RPMI7951 (cell line): ENCODE measurements at places on chromosomes 11 and 22.

DNA sequence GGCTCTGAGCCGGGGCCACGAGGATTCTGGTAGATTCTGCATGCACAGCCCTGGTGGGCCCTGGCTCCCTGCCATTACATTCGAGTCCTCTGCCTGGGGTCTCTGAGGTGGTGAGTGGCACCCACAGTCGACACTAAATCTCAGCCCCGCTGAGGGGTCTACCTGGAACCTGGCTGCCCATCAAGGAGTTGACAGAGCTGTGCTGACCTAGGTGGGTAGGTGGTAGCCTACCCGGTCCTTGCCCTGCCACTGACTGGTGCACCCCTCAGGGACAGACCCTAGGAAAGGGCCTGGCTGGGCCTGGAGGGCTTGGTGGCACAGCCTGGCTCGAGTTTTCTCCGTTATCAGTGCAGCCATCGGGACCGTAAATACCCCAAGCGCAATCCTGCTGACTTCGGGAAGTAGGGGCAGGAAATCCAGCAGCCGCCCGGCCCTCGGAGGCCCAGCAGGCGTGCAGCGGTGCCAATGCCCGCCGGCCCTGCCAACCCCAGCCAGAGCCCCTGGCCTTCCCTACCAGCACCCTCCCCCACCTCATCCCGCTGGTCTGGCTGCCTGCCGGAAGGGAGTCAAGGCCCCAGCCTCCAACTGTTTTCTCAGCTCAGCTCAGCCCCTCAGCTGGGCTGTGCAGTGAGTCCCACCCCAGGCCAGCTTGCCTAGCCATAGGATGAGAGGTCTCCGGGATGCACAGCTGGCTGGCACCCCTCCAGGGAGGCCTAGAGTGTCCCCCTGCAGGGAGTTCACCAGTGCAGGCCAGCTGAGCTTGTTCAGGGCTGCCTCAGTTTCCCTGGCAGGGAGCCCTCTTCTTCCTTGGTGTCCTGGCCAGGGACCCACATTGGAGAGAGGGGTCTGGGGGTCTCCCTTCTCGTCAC, 80.4 kb upstream of the KCNQ1OT1 start:
- DNase-seq: no peak

GRCh38 chr11:96459751-96460150, 69.9 kb downstream of the JRKL start:
- DNase-seq: no peak

DNA sequence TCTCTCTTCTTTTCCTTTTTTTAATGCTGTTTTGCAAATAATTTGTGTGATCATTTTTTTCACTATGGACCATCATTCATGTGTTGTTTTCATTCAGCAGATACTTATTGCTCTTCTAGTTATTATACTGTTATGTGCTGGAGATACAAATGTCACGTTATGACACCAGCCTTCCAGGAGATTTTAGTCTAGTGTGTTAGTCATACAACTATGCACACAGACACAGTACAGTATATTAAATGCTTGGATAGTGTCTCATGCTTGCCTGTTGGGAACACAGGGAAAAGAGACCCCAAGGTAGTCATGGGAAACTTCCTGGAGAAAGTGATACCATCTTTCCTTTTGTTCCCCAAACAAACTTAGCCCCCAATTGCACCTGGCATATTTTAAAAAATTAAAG, 116.1 kb downstream of the UVRAG start:
- DNase-seq: no peak

DNA sequence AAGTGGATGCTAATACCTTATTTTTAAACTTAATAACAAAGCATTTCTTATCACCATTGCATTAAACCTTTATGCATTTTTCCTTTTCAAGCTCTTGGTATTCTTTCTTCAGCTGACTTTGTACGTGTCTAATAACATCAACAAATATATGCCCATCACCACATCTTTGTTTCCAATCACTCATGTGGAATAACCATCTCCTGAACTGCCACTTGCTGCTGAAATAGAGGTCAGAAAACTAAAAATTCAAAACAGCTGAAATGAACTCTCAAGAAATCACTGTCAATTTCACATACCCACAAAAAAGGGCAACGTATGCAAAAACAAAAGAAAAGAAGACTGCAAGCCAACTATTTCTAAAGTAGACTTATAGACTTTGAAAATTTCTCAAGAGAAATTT, 7.4 kb downstream of the MSANTD4 start:
- no peak for DNase-seq

DNA sequence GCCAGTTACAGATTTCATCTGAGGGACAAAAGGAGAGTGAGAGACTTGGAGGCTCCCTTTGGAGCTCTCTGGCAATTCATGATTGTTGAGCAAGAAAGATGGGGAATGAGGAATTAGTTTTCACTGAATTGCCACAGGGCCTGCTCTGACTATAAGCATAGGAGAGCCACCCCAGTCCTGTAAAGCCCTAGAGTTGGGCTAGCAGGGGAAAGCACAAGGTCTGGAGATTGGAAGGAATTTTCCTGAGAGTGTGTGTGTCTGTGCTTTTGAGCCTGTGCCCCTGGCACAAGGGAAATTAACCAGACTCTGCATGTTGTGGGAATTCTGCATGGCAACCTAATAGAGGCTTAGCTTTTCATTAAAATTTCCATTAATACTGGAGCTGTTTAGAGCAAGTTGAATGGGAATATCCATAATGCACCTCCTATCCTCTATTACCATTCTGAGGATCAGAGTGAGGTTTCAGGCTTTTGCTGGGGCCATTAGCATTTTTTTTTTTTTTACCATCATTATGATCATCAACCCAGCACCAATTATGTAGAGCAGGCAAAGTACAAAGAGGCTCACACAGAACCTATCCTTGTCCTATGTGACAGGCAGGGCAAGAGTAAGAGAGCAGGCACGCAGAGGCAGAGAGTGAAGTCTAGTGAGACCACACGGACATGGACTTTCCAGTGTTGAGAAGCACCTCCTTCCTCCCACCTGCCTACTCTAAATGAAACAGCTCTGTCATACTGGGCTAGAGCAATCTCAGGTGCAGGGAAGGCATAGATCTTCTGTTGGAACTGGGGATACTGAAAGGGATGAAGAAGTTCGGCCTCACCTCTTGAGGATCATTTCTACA, 308.5 kb downstream of the ST3GAL4 start:
- DNase-seq: no peak

DNA sequence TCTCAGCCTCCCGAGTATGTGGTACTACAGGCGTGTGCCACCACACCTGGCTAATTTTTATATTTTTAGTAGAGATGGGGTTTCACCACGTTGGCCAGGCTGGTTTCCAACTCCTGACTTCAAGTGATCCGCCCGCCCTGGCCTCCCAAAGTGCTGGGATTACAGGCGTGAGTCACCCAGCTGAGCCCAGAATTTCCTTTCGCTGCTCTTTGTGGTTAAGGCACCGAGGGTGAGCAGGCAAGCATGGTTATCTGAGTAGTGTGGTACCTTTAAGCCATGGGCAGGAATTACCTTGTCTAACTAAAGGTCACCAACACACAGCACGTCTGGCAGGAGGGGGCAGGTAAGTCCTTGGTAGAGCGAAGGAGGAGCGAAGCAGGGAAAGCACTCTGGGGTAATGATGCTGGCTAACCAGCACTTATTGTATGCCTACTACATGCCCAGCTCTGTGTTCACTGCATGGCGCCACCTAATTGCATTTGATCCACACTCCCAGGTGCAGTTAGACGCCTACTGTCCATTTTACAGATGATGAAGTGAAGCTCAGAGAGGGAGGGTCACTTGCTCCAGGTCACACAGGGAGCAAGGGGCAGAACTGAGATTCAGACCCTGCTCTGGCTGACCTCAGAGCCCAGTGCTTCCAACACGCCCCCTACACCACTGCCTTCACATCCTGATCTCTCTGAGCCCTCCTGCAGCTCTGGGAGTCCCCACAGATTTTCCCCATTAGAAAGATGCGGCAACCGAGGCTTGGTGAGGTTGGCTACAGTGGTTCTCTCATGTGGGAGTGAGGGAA, 45.7 kb downstream of the TRIOBP start:
- DNase-seq: peak; percentile 91

DNA sequence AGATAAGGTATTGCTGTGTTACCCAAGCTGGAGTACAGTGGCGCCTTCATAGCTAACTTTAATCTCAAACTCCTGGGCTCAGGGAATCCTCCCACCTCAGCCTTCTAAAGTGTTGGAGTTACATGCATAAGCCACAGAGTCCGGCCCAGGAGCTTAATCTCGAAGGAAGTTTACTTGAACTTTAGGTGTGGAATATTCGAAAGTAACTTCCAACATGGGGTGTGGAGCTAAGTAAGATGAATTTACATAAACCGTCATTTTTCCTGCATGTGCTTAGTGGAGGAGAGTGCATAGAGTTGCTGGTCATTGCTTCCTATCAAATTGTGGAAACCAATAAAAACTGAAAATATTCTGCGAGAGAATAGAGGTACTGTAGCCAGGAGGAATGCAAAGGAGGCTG, 1.5 kb downstream of the ATG13 start:
- DNase-seq: no peak

DNA sequence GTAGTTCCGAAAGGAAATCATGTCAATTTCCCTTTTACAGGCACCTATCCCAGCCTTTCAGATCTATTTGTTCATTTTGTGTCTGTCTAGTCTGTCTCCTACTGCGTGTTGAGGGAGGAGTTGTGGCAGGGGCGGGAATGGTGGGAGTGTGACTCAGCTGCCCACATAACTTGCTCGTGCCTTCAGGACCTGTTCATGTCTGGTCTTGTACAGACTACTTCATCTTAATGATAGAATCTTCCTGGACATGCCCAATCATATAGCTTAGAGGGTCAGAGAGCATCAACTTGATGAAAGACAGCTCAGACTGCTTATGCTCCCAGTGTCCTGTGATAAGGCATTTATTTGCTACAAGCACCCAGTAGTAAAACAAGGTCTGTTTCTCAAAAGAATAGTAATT, 61.0 kb upstream of the BIRC3 start:
- peak; percentile 89 for DNase-seq

GRCh38 chr22:27327981-27328721, 473.4 kb downstream of the MN1 start:
- peak; percentile 24 for DNase-seq

GRCh38 chr11:44674809-44675208, 52.0 kb upstream of the TSPAN18 start:
- DNase-seq: no peak

- no peak for DNase-seq
Measured at GRCh38 chr11:62233730-62234129, 8.3 kb upstream of the SCGB1D2 start.

GRCh38 chr11:66725647-66726046, 3.4 kb downstream of the SPTBN2 start:
- no peak for DNase-seq

DNA sequence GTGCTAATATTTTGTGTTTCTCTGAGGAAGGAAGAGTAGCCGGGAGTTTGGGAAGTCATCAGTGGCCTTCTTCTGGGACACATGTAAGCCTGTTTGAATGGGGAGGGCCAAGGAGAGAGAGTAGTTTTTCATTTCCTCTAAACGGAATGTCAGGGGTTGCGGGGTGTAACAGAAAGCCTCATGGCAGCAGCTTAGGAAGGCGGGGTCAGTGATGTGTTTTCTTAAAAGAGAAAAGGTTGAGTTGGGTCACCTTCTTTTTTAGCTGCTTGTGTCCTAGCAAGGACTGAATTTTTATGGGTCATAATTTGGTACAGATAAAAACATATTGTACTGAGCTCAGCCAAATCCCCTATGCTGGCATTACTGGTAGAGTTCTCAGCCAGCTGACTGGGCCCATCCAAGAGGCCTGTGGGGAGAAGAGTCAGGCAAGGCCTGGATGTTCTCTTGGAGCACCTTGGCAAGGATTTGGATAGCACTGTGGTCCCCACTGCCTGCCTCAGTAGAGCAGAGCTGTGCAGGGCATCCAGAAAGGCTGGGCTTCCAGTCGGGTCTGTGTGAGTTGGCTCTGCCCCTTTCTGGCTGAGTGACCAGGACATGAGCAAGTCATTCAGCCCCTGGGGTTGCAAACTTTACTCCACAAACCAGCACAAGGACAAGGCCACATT, 29.4 kb upstream of the NAV2 start:
- peak; percentile 19 for DNase-seq

- DNase-seq: no peak
Measured at GRCh38 chr11:125376117-125376516, 119.9 kb downstream of the FEZ1 start.

- DNase-seq: peak; percentile 59
Measured at GRCh38 chr11:96200243-96200642, 142.8 kb downstream of the MAML2 start.

- DNase-seq: peak; percentile 86
Measured at GRCh38 chr11:112355726-112356125, 95.1 kb upstream of the PLET1 start.

DNA sequence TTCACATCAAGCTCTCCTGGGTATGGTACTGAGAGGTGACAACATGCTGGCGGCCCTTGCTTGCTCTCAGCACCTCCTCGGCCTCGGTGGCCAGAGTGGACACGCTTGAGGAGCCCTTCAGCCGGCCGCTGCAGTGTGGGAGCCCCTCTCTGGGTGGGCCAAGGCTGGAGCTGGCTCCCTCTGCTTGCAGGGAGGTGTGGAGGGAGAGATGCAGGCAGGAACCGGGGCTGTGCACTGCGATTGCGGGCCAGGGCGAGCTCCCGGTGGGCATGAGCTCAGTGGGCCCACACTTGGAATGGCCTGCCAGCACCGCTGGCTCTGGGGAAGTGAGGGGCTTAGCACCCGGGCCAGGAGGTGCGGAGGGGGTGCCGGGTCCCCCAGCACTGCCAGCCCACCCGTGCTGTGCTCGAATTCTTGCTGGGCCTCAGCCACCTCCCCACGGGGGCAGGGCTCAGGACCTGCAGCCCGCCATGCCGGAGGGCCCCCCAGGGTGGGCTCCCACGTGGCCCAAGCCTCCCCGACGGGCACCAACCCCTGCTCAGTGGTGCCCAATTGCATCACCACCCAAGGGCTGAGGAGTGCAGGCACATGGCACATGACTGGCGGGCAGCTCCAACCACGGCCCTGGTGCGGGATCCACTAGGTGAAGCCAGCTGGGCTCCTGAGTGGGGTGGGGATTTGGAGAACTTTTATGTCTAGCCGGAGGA, 106.2 kb downstream of the RAB38 start:
- DNase-seq: no peak

DNA sequence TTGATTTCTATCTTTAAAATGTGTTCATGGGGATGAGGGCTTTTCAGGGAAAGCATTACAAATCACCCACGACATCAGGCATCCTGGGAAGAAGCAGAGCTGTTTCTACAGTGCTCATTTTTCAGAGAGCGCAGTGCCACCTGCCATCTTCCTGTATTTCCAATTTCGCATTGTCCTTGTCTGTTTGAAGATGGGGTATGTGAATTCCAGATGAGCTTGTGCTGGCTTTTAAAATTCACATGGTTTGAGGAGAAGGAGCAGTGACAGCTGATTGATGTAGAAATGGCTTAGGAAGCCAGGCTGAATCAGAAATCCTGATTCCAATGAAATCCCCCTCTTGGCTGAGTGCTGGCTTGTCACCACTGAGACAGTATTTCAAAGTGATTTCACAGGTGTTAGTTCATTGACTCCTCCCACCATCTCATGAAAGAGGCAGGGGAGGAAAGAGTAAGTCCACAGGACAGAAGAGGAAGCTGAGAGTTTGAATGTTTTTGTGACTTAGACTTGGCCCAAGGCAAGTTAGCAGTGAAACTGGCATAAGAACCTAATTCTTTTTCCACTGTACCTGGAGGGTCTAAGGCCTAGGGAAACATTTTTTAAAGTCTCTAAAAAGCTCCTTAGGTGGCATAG, 344.6 kb upstream of the C11orf87 start:
- DNase-seq: no peak
